ENCODE measurements at places on chromosomes 16 and 17.

DNA sequence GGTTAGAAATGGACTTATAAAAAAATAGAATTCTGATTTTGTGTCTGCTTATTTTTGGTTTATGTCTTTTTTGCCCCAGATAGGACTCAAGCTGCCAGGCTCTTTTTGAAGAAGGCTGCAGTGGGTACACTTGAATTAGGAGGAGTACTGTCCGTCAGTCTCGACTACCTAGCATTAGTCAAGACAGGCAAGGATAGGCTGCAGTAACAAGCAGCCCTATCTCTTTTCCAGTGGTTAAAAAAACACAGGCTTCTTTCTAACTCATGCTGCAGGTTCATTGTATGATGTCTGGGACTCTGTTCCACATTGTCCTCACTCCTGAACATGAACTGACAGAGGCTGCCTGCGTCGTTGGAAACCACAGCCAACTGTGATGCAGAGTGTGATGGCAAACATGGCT is 8.0 kb downstream of the C16orf46 start:
- no peak overlapping the region for H3K27ac ChIP-seq
- no peak for DNase-seq
- H3K4me3 ChIP-seq: no peak overlapping the region
- H3K36me3 ChIP-seq: no peaks in the 10 kb centered on the region
- no peaks in the 10 kb centered on the region for H3K4me1 ChIP-seq

GRCh38 chr17:34979650-34980352 is 511 bp upstream of the LIG3 start:
- H3K27ac ChIP-seq: peak overlapping the region; percentile 98
- no peaks in the 10 kb centered on the region for H3K36me3 ChIP-seq
- DNase-seq: no peak
- H3K4me3 ChIP-seq: peak overlapping the region; percentile 93
- no peaks in the 10 kb centered on the region for H3K27me3 ChIP-seq

DNA sequence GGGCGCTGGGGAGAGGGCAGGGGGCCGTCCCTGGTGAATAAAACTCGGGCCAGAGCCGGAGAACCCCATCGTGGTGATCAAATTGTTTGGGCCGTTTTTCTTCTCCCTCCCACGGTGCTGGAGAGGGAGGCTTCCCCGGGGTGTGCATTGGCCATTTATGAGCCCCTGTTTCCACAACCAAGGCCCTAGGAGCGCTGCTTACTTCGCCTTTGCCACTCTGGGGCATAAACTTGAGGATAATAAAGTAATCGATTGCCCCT is 544 bp downstream of the CCP110 start:
- peak overlapping the region; percentile 98 for H3K4me3 ChIP-seq
- H3K4me1 ChIP-seq: peaks cover 21% of the 10 kb centered on the region
- no peak for DNase-seq
- peak overlapping the region; percentile 67 for H3K27ac ChIP-seq

DNA sequence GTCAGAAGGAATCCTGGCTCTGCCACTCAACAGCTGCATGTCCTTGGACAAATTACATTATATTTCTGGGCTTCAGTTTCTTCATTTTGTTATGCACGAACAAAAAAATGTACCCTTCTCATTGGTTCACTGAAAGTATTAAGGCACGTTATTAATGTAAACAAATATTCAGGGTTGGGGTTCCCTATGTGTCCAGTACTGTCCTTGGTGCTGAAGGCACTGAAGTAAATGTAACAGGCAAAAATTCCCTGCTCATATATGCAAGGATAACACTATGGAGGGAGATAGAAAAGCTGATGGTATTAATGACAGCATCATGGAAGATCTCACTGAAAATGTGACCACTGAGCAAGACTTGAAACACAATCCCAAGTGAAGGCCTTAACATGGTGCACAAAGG is 386.6 kb downstream of the XYLT1 start:
- no peaks in the 10 kb centered on the region for H3K36me3 ChIP-seq
- H3K27ac ChIP-seq: no peak overlapping the region
- H3K27me3 ChIP-seq: no peaks in the 10 kb centered on the region
- no peak overlapping the region for H3K4me3 ChIP-seq

DNA sequence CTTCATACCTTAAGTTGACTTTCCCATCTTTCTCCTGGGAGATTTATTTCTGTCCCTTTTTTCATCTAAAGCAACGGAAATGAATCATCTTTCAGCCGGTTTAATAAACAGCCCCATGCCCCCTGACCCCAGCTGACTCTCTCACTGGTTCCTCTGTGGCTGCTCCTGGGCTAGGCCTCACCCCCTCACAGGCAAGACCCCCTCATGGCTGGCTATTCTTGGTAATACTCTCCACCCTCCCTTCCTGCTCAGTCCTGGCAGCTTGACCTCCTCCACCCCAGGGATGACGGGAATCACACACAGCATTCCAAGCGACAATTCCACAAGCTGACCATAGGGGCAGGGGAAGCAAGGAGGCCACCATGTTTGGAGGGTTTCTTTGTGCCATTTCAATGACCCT is 1.5 kb upstream of the ADAP2 start:
- H3K36me3 ChIP-seq: no peaks in the 10 kb centered on the region
- peaks cover 25% of the 10 kb centered on the region for H3K27me3 ChIP-seq
- peaks cover 11% of the 10 kb centered on the region for H3K4me1 ChIP-seq
- DNase-seq: no peak

DNA sequence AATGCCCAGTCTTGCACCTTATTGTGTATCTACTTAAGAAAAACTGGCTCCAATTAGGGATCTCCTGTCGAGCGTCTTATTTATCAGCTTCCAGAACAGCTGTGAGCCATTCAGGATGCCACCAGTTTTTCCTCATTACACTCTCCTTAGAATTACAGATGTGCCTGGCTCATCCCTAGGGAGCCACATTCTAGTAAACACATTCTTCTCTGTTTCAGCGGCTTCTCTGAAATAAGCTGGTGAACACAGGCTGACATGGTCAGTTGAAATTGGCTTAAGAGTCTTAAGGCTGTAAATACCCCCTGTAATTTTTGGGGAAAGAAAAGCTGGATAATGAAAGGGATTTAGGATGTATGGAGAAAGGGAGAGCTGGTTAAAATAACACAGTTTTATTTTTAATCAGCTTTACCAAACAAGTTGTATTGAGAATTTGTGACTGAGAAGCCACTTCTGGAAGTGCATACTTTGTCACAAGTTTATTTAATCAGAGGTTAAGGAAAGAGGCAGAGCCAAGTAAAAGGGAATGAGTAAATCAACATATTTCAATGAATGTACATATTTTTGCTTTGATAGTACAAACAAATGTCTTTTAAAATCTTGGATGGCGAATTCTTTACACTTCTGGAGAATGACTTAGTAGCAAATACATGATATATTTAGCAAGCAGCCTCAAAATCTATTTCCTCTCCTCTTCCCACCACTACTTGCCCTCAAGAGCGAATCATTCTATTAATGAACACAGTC is 562.0 kb upstream of the GOT2 start:
- no peak overlapping the region for H3K4me3 ChIP-seq
- no peaks in the 10 kb centered on the region for H3K4me1 ChIP-seq
- no peaks in the 10 kb centered on the region for H3K36me3 ChIP-seq
- no peak overlapping the region for H3K27ac ChIP-seq

GRCh38 chr17:76561332-76561731 is 21.5 kb downstream of the PRCD start:
- H3K36me3 ChIP-seq: peaks cover 28% of the 10 kb centered on the region
- no peak for DNase-seq
- H3K4me3 ChIP-seq: no peak overlapping the region
- H3K27me3 ChIP-seq: no peaks in the 10 kb centered on the region
- H3K4me1 ChIP-seq: peaks cover 39% of the 10 kb centered on the region
- peak overlapping the region; percentile 70 for H3K27ac ChIP-seq

GRCh38 chr17:10050597-10051101 is 145.6 kb upstream of the RCVRN start:
- H3K4me1 ChIP-seq: no peaks in the 10 kb centered on the region
- H3K27me3 ChIP-seq: no peaks in the 10 kb centered on the region
- no peak overlapping the region for H3K27ac ChIP-seq
- H3K36me3 ChIP-seq: no peaks in the 10 kb centered on the region

GRCh38 chr16:14179116-14179515 is 108.0 kb downstream of the MRTFB start:
- H3K4me3 ChIP-seq: no peak overlapping the region
- no peak for DNase-seq
- no peaks in the 10 kb centered on the region for H3K27me3 ChIP-seq

DNA sequence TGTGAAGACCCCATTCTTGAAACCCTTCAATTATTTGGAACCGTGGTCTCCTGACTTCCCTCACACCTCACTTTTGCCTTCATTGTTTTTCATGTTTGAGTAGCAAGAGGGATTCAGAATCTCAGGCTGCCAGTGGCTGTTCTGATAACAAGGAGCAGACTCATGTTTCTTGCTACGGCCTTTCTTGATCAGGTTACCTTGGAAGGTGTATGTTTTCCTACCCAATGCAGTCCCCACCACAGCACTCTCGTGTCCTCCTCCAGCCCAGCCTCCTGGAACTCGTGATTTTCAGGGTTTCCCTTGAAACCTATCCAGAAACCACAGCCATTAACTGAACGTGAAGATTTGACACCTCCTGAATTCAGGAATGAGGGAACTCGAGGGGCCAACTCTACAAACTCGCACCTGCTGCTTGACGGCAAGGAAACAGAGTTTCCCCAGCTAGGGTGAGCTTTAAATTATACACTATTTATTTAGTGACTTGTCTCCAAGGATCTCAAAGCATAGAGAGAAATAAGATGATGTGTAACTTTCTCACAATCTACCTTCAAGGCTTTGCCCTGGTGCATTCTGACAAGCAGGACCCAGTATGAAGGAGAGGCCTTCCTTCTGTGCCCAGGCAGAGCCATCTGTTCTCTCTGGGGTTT is 1.6 kb downstream of the ZFHX3 start:
- H3K4me1 ChIP-seq: no peaks in the 10 kb centered on the region
- H3K27ac ChIP-seq: no peak overlapping the region
- H3K4me3 ChIP-seq: no peak overlapping the region
- no peak for DNase-seq
- no peaks in the 10 kb centered on the region for H3K36me3 ChIP-seq

All from effector memory CD4-positive, alpha-beta T cell (primary cell).